ENCODE measurements at places on chromosomes 3 and 15. TPM values are rescaled to one million over a fixed set of nuclear protein-coding genes. Genes with fewer than 3 reads are reported as not detected.

- H3K4me3 ChIP-seq = no peak overlapping the region
- H3K4me1 ChIP-seq = peaks cover 7% of the 10 kb centered on the region
- H3K36me3 ChIP-seq = no peaks in the 10 kb centered on the region
- peak; percentile 77 for DNase-seq
These were observed 59.4 kb upstream of the FLNB start for GRCh38 chr3:57948781-57949242.

DNA sequence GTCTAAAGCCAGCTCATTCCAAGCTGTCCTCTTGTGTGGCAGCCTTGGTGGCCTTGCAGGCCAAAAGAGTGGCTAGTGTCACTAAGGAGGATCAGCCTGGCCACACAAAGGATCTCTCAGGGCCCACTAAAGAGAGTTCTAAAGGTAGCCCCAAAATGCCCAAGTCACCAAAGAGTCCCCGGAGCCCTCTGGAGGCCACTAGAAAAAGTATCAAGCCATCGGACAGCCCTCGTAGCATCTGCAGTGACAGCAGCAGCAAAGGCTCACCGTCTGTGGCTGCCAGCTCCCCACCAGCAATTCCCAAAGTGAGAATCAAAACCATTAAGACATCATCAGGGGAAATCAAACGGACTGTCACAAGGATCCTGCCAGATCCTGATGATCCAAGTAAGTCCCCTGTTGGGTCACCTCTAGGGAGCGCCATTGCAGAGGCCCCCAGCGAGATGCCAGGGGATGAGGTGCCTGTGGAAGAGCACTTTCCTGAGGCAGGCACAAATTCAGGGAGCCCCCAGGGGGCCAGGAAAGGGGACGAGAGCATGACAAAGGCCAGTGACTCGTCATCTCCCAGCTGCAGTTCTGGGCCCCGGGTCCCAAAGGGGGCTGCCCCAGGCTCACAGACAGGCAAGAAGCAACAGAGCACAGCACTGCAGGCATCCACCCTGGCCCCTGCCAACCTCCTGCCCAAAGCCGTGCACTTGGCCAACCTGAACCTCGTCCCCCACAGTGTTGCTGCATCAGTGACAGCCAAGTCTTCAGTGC is 33.5 kb upstream of the ALPK3 start:
- H3K27ac ChIP-seq = no peak overlapping the region
- H3K36me3 ChIP-seq = peaks cover 17% of the 10 kb centered on the region
- no peaks in the 10 kb centered on the region for H3K4me1 ChIP-seq
- no peaks in the 10 kb centered on the region for H3K27me3 ChIP-seq
- no peak for DNase-seq
- no peak overlapping the region for H3K4me3 ChIP-seq

DNA sequence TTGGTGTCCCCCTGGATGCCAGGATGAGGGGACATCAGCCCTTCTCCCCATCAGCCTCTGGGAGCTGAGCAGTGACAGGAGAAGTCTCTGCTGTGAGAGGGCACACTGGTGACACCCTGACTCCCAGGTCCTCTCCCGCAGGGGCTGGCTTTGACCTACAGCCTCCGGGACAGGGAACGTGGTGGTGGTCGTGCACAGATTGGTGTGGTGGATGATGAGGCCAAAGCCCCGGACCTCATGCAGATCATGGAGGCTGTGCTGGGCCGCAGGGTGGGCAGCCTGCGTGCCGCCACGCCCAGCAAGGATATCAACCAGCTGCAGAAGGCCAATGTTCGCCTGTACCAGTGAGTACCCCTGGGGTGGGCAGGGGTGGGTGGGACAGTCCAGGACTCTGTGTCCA is 6.8 kb downstream of the VILL start:
- no peak for DNase-seq
- peak overlapping the region; percentile 95 for H3K27ac ChIP-seq
- H3K36me3 ChIP-seq = no peaks in the 10 kb centered on the region

The IL17RE gene
- total RNA-seq = 11.7 TPM

The GPR27 gene
- total RNA-seq = 0.32 TPM
